IgD-negative memory B cell (primary cell): ENCODE measurements at places on chromosomes 7 and 10. TPM values are rescaled to one million over a fixed set of nuclear protein-coding genes. Genes with fewer than 3 reads are reported as not detected.

Gene C7orf33
- polyA plus RNA-seq = not detected

Gene INSYN2A
- not detected for polyA plus RNA-seq

Gene FGFBP3
- polyA plus RNA-seq = 2.2 TPM

Gene SIRT1
- polyA plus RNA-seq = 21.6 TPM

Gene TMEM225B
- polyA plus RNA-seq = 1.6 TPM

Gene NAT16
- polyA plus RNA-seq = not detected

Gene ADAM22
- 0.23 TPM for polyA plus RNA-seq

Gene NPTX2
- polyA plus RNA-seq = not detected

Gene STEAP1
- polyA plus RNA-seq = not detected
